ENCODE measurements at places on chromosomes 2 and 18.
A peak's percentile ranks its signal among the peaks of the same experiment; 100 is the strongest.

DNA sequence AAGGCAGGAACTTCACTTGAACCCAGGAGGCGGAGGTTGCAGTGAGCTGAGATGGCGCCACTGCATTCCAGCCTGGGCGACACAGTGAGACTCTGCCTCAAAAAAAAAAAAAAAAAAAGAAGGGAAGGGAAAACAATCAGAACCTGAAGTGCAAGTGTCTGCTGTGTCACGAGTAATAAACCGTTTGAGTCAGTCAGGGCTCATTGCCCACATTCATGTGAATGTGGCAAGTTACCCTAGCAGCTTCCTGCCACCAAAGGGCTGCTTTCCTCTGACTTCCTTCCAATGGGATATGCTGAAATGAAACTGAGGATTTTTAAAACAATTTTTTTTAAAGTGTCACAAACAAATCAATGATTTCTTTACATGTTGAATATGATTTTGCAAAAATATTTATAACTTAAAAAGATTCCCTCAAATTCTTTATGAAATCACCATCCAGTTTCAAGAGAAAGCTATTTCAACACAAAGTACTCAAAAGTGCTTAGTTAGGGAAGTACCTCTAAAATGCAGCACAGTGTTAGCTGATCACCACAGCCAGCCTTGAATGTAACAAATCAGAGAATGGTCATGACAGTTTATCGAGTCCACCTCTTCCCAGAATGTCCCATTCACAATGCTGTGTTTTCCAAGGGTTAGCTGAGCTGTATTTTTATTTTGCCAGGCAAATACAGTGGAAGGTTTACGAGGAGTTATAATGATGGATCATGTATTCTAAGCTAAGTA, 36.4 kb downstream of the WDSUB1 start:
- no peak for DNase-seq

DNA sequence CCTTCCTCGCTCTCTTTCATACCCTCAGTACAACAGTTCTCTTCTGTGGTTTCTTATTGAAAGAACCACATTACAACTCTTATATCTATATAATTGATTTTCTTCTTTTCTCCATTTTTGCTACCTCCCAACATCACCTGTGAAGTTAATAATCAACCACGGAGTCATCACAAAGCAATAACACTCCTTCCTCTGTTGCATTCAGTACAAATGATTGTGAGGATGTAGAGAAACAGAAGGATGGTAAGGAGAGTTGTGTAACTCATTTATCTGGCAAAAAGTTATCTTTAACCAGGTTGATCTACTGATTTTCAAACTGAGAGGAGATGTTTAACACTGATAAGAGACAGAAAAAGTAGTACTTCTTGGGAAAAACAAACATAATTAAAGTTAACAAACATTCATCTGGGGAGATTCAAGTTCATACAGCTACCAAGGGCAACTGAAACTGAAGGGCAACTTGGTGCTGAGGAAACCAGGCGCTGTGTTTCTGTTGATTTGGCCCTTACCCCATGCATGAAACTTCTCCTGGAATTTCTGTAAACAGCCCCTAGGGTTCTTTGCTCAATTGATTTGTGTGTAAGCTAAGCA, 14.2 kb downstream of the IDH1 start:
- no peak for DNase-seq

- no peak for DNase-seq
Measured at GRCh38 chr2:53829273-53829979, 30.3 kb downstream of the GPR75 start.

GRCh38 chr18:11849841-11850634, 1.2 kb upstream of the CHMP1B start:
- peak; percentile 29 for DNase-seq

DNA sequence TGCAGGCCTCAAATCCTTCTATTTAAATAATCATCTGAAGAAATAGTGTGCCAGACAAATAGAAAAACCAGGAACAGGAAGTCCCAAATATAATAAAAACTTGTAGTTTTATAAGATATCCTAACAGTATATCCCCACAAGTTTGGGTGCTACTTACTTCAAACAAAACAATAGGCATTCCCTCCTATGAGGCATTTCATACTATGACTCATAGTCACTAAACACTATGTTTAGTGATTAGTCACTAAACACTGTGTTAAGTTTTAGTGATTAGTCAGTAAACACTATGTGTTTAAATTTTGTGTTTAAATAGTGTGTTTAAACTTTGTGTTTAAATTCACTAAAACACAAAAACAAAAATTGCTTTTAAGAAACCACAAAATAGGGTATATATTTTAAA, 407.0 kb upstream of the CDH19 start:
- no peak for DNase-seq

DNA sequence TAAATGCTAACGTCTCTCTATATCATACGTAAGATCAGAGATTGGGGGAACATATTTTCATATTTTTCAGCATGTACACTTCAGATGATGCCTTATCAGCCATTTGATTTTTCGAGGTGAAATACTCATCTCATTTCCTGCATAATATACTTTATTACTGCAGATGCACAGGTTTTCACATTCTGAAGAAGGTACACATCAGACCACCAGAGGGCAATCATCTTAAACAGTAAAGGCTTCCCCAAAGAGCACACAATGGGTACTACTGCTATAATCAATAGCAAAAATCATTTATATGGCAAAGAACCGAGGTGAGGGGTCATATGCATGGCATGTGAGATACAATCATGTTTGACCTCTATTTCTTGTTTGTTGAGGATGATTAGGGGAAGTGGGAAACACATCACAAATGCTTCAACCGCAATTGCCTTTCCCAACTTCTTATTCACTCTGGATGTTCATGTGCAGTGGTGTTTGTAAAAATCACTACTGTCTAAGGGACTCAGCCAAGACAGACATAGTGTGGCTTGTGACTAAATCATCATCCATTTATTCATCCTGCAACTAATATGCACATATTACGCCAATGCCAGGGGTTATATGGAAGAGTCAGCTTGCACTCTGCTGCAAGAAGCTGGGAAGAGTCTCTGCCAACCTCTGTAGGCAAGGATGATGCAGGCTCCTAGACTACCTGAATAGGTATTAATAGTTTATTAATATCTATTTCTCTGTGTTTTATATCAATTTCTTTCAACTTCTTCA, 118.7 kb downstream of the EPB41L3 start:
- no peak for DNase-seq

Measured in activated T-helper 9 cell treated with anti-CD3 and anti-CD28 coated beads, Interleukin-2, amount 50 U/mL, for 16 hours (primary cell).